ENCODE measurements at places on chromosomes 11 and 22.
A peak's percentile ranks its signal among the peaks of the same experiment; 100 is the strongest.

DNA sequence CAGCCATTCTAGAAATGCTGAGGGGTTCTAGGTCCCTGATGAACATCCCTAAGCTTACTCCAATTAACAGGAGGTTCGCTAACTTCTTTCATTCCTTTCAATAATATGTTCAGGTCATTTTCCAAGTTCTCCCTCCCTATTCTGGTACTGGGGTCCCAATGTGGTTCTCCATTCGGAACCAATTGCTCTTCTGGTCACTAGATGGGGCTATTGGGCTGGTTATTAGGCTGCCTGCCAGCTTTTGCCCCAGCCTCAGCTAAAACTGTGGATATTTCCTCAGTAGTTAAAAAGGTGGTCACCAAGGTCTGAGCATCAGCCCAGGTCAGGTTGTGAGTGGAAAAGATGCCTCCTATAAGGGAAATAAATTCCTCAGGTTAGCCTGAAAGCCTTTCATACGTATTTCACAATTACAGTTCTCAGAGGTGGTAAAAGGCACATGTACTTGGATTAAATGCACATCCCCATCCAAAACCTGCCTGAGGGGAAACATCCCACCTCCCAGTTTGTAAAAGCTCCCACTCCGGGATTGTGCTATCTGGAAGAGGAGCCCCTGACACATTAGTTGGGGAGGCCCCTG lies 161.1 kb upstream of the CCDC179 start:
- peak; percentile 14 for DNase-seq

GRCh38 chr11:124479561-124479960 lies 34.1 kb upstream of the OR8B8 start:
- no peak for DNase-seq

- DNase-seq, result no peak
Observed at GRCh38 chr11:90699791-90700400, 477.0 kb upstream of the CHORDC1 start.

DNA sequence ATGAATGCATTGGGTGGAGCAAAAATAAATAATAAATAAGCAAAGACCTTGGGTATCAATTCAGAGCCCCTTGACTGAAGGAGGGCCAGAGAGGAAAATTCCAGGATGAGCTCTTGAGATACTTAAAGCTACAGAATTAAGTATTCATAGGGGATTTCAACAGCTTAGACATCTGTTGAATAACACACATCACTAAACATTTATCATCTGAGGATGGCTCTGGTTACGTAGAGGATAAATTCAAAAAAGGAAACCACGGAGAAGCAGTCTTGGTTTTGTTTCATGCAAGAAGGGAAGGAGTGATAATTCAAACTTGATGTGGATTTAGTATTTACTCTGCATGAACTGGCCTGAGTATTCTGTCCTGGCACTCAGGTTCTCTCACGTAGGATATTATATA lies 29.8 kb downstream of the ARHGAP42 start:
- no peak for DNase-seq

GRCh38 chr22:24831687-24832086 lies 25.7 kb downstream of the SGSM1 start:
- DNase-seq, result no peak

- no peak for DNase-seq
Observed at GRCh38 chr11:14308897-14309387, 50.0 kb downstream of the RRAS2 start.

- DNase-seq, result no peak
Observed at GRCh38 chr11:100869328-100869727, 182.2 kb downstream of the ARHGAP42 start.

- no peak for DNase-seq
Observed at GRCh38 chr22:46146329-46146728, 4.0 kb upstream of the PPARA start.

DNA sequence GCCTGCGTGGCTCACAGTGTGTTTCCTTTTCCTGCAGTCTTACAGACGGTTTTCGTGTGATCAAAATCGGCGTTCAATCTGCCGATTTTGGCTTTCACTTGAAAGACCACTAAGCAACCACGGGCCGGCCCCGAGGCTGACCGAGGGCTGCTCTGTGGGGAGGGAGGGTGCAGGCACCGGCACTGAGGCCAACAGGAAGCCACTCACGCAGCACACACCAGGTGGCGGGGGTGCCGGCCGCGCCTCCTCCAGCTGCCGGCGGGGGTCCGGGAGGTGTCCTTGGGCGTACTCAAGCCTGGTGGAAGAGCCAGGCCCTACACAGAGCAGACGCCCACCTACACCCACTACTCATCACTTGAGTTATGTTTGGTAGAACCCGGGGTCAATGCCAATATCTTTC lies 14.3 kb downstream of the TOLLIP start:
- DNase-seq, result no peak

DNA sequence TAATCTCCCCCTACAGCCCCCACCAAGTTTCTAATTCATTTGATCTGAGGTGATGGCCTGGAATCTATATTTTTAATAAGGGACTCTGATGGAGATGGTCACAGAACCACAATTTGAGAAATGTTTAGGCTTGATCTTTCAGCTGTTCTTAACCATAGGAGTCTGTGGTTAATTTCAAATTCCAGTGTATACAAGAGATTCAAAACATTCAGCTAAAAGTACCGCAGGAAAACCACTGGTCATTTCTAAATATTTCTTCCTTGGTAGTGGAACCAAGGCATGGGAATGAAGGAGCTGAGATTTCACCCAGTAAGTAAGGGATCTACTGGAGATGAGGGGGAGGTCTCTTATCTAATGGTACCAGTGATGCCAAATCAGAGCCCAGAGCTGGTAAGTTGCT lies 18.3 kb upstream of the GALNT18 start:
- no peak for DNase-seq

GRCh38 chr11:79308429-79308828 lies 132.4 kb downstream of the TENM4 start:
- DNase-seq, result no peak

All from PC-9 (cell line).